ENCODE measurements at places on chromosomes 5 and 9.

DNA sequence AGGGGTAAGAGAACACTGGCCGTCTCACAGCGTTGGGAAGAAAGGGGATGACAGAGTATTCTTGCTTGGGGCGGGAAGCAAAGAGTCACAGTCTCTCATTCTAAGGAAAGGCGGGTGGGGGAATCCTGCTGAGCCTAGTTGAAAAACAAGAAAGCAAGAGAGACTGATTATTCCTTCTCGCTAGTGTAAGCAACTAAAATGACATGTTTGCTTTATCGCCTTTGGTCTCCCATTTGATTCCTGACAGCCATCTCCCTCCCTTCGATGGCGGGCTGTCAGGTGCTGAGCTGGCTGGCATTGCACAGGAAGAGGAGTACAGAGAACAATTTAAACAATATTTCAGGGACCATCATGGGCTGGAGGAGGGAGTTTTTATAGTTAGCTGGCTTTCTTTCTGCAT lies 331.3 kb downstream of the ASTN2 start:
- no peak for DNase-seq

DNA sequence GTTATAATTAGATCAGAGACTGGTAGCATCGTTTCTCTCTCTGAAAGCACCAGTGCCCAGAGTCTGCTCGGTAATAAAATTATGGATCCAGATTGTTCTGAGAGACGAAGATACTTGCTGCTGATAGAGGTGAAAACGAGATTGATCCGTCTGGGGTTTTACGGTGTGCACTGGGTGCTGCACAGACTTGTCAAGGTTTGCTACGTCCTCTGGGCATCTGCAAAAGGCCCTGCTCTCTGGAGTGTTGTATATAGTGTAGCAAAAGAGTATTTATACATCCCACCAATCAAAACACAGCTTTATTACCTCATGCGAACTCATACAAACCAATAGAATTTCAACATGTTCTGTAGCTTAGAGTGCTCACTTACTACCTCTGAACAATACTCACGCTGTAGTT lies 219.3 kb downstream of the PBX3 start:
- no peak for DNase-seq

- DNase-seq, result no peak
Measured at GRCh38 chr9:127497656-127498290, 46.5 kb downstream of the LRSAM1 start.

DNA sequence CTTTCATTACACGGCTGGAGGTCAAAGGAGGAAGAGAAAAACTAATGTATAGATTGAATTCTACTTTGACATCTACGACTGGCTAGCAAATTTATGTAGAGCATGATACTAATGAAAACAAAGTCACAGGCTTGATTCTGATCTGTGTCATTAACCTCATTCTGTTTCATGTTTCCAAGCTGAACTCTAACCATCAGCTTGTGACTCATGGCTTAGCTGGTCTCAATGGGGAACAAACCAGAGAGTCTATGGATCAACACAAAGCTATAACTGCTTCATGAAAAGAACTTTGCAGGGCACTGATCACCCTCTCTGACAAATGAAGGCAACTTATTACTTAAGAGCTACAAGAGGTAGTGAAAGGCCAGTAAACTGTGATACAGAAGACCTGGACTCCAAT lies 23.6 kb upstream of the PDE4D start:
- no peak for DNase-seq

GRCh38 chr9:130478736-130479575 lies 34.2 kb downstream of the ASS1 start:
- DNase-seq, result no peak

DNA sequence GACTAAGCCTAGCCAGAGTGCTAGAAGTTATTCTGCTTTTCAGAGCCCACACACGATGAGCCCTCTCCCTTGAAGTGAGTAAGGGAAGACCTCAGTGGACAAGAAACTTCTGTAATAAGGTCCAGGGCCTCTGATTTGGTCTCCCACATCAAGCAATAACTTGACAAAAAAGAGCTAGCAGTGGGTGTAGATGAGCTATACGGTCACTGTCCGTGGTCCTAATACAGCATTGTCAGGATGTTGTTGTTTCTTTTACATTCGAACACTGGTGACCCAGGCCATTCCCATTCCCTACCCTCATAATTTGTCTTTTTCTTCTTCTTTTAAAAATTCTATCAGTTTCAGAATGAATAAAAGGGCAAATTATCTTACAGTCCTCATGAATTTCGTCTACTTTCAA lies 5.2 kb downstream of the PCSK1 start:
- DNase-seq, result peak; percentile 48
